ENCODE measurements at places on chromosomes 4 and X. TPM values are rescaled to one million over a fixed set of nuclear protein-coding genes. Genes with fewer than 3 reads are reported as not detected.

- no peak for DNase-seq
Measured at GRCh38 chr4:58406762-58407161, 1296.6 kb upstream of the IGFBP7 start.

- DNase-seq: no peak
Measured at GRCh38 chr4:19379191-19379708, 872.5 kb upstream of the SLIT2 start.

DNA sequence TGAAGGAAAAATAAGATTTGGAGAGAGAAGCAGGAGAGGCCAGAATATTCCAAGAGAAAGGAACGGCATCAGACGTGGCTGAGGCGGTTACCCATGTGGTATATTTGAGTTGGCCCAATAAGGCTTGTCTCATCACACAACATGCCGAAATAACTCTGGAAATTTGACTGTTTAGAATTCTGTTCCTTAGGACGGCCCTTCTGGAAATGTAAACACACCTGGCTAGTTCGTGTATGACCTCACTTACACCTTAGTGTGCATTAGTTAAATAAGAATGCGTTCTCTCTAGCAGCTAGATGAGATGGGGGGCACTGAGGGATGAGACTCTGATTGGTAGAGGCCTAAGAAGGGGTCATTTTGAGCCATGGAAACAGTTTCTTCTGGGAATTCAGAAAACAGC, 33.2 kb upstream of the PLAC1 start:
- DNase-seq: no peak

DNA sequence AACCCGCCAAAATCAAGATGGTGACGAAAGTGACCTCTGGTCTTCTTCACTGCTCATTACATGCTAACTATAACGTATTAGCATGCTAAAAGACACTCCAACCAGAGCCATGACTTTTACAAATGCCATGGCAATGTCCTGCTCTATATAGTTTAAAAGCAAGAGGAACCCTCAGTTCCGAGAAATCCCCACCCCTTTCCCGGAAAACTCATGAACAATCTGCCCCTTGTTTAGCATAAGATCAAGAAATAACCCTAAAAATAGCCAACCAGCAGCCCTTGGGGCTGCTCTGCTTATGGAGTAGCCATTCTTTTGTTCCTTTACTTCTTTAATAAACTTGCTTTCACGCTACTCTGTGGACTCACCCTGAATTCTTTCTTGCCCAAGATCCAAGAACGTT, 463.5 kb upstream of the FAM241A start:
- DNase-seq: no peak

DNA sequence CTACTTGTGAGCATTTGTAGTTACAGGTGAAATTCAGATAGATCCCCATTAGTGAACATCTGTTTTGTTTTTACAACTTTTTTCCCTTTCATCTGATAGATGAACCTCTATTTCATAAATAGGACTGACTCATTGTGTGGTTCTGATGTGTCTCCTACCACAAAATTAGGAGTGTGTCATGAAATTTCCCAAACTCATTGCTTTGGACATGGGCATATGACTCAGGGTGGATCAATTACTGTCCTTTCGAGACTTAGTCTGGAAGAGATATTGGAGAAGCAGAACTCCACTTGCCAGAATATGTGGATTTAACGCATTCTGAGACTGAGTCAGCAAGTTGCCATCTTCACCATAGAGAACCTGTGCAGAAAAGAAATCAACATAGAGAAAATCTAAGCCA, 53.5 kb upstream of the PCDH10 start:
- no peak for DNase-seq

GRCh38 chr4:127959794-127960193, 5.2 kb downstream of the MFSD8 start:
- no peak for DNase-seq

GRCh38 chr4:52999626-53000025, 137.5 kb downstream of the RASL11B start:
- no peak for DNase-seq

- DNase-seq: no peak
Measured at GRCh38 chr4:113773014-113773413, 11.5 kb upstream of the CAMK2D start.

- no peak for DNase-seq
Measured at GRCh38 chr4:11698846-11699590, 270.3 kb upstream of the HS3ST1 start.

DNA sequence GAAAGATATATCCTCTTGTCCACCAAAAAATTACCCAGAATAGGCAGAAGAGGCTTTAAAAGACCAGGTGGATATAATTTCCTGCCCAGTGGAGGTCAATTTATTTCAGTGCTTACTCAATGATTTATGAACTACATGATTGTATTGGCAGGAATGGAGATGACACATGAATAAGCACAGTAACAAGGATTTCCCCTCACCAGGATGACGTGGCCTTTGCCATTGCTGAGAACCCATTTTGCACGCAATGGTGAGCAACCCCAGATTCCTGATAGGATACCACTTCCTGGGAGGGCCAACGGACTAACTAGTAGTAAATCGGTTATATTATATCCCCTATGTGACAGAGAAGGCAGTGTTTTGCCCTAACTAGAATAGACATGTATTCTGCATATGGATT, 11.6 kb upstream of the TTC29 start:
- DNase-seq: no peak

DNA sequence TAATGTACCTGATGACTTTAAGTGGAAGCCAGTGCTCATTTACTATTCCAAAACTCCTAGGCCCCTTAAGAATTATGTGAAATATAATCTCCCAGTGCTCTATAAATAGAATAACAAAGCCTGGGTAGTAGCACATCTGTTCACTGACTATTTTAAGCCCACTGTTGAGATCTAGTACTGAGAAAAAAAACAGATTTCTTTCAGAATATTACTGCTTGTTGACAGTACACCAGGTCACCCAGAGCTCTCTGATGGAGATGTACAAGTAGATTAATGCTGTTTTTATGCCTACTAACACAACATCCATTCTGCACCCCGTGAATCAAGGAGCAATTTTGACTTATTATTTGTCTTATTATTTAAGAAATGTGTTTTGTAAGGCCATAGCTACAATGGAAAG, 75.7 kb downstream of the FAM47C start:
- DNase-seq: no peak

DNA sequence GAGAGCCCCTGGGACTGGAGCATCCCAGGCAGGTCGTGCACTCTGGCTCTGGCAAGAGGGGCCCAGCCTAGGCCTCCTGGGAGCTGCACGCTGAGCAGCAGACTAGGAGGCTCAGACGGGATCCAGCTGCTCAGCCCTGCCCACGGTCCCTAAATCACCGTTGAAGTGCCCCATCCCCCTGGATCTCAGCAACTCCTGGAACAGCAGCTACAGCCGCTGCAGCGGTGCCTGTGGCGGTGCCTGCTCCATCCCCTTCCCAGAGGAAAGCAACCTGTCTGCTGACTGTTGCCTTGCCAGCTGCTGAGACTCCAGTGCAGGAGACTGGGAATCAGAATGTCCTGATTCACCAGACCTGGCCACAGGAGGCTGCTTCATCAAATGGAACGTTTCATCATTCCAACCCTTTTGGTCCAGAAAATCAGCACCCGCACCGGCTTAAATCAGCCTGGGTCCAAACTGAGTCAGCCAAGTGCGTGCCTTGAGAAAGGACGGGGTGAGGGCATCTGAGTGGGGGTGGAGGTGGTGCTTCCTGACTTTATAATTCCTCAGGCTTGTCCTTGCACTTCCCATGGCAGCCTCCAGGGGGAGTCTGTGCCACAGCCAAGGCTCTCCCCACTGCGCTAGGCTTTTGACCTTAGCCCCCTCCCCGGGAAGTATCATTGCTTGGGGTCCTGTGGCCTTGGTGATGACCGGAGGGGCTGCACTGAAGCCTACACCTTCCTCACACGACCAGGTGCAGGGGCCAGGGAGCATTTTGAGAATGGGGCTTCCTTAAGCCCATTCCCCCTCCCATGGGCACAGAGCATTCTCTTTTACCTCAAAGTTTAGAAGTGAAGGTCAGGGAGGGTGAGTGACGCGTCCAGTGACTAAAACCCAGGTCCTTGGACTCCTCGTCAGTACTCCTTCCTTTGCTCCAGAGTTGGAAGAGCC, 6.5 kb downstream of the ZNF185 start:
- DNase-seq: peak; percentile 64

GRCh38 chr4:8534129-8534528, 46.1 kb upstream of the GPR78 start:
- DNase-seq: no peak

DNA sequence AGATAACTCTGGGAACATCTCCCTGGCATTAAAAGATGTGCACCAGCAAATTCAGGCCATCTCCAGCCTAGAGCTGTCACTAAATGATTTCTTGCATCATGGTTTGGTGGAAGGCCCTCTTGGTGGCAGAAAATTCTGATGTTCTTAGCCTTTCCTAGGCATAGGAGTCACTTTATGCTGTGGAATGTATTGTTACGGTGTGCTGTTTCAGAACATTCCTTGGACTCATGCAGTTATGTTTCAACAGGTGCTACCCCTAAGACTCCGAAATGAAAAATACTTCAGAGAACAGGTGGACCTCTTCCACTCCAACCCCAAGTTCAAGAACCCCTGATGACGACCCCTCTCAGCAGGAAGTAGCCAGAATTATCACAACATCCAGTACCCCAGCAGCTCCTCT, 20.3 kb upstream of the PAPSS1 start:
- DNase-seq: no peak

- DNase-seq: no peak
Measured at GRCh38 chrX:150934453-150934852, 36.0 kb upstream of the CD99L2 start.

DNA sequence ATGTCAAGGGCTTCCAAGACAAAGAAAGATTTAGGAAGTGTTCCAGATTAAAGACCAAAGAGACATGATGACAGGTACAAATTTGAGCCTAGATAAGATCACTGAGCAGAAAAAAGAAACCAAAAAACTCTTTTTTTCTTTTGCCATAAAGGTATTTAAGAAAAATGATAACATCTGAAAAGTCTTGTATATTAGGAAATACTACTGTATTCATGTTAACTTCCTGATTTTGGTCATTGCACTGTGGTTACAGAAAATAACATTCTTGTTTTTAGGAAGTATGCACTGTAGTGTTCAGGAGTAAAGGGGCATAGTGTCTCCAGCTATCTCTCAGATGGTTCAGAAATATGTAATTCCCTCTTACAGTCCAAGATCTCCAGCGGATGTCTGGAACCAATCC, 37.1 kb downstream of the RWDD4 start:
- no peak for DNase-seq

DNA sequence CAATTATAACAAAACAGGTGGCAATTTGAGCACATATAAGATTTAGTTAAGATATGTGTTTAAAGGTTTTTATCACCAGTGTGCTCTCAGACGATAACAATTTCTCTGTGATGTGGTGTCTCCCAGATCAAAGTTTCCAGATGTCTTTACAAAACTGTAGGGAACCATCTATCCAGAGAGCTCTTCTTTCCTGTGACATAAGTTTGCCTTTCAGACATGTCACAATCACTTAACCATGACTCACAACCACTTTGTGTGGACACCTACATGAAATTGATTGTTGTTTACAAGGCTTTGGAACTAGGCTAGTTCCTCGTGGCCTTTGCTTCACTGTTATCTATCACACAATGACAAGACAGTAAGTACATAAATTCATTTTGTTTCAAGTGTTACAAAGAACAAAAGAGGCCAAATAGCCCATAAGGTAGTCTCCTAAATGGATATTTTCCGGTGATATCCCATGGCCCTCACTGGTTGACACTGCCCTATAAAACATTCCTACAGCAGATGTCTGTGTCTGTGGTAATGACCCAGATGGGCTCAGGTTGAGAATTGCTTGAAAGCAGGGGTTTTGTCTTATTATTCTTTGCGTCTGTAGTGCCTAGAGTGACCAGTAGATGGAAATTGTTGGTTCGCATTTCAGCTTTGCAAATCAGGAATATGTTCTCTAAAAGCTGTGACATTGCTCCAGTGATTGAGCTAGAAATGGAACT, 297.8 kb upstream of the FAM241A start:
- DNase-seq: no peak

DNA sequence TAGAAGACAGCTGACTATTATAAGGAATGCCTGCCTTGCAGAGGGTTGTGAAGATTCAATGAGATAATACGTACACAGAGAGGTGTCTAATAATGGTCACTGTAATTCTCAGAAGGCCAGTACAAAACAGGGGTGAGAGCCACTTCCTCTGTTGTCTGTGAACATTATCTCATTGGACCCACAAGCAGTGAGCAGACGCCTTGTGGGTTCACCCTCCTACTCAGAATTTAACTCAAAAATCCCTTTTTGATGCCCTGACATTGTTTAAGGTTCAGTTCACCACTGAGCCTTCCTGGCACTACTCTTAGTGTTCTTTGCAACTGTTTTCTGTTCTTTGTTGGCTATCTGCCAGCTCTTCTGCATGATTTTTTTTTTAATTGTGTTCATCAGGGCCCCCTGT, 467.4 kb downstream of the BCOR start:
- DNase-seq: no peak

Gene ZNF732
- total RNA-seq: 1.1 TPM

Gene PLAC1
- total RNA-seq: not detected

Gene BTK
- total RNA-seq: not detected

Gene PCYT1B
- 3.1 TPM for total RNA-seq

Gene PNMA6F
- not detected for total RNA-seq

Gene PRR27
- total RNA-seq: not detected

Gene PFKFB1
- 0.25 TPM for total RNA-seq

Gene XKRX
- total RNA-seq: not detected
